ENCODE measurements at places on chromosomes 16 and 17.
A peak's percentile ranks its signal among the peaks of the same experiment; 100 is the strongest.

- 0 out of 2 replicates have a peak, but pooled peaks cover 2% of the 10 kb centered on the region for H3K4me1 ChIP-seq
- no peaks in the 10 kb centered on the region for H3K36me3 ChIP-seq
- no peaks in the 10 kb centered on the region for H3K27me3 ChIP-seq
- H3K4me3 ChIP-seq: no peak overlapping the region
Observed at GRCh38 chr16:85812031-85812807, 12.7 kb downstream of the COX4I1 start.

DNA sequence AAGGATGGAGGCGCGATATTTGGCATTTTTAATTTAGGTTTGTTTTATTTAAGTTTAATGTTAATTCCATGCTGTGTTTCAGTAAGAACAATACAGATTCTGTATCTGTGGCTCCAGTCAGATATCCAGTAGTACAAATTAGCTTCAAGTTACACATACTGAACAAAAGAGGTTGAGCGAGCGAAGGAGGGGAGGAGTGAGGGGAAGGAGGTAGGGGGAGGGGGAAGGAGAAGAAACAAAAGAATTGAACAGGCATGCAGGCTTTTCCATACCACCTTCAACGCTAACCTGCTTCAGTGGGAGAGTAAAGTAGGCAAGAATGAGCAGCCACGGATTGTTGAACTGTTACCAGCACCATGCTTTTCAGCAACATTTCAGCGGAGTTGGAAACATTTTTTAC, 55.5 kb downstream of the YWHAE start:
- no peaks in the 10 kb centered on the region for H3K27me3 ChIP-seq
- H3K4me1 ChIP-seq: peaks cover 1% of the 10 kb centered on the region
- peaks cover 8% of the 10 kb centered on the region for H3K36me3 ChIP-seq
- no peak for DNase-seq
- H3K4me3 ChIP-seq: no peak overlapping the region

DNA sequence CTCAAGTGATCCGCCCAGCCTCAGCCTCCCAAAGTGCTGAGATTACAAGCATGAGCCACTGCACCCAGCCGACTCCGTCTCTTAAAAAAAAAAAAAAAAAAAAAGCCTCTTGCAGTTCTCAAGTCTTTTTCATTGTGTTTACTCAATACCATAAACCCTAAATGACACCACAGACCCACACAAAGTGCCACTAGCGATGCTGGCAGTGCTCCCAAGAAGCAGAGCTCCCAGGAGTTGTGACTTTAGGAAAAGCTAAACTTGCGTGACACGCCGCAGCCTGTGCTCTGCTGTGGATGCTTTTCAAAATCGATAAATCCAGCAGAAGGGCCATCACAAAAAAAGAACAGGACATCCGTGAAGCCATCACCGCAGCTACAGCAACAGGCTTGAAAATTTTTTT, 114.7 kb downstream of the ANKRD11 start:
- H3K27ac ChIP-seq: no peak overlapping the region
- DNase-seq: no peak
- no peaks in the 10 kb centered on the region for H3K27me3 ChIP-seq
- no peak overlapping the region for H3K4me3 ChIP-seq

GRCh38 chr17:6749519-6749918, 6.3 kb upstream of the XAF1 start:
- no peaks in the 10 kb centered on the region for H3K27me3 ChIP-seq
- no peak overlapping the region for H3K27ac ChIP-seq
- H3K4me3 ChIP-seq: no peak overlapping the region
- DNase-seq: no peak

GRCh38 chr17:55190748-55191147, 74.0 kb upstream of the HLF start:
- no peaks in the 10 kb centered on the region for H3K36me3 ChIP-seq
- no peak overlapping the region for H3K4me3 ChIP-seq
- no peaks in the 10 kb centered on the region for H3K27me3 ChIP-seq
- H3K4me1 ChIP-seq: no peaks in the 10 kb centered on the region

DNA sequence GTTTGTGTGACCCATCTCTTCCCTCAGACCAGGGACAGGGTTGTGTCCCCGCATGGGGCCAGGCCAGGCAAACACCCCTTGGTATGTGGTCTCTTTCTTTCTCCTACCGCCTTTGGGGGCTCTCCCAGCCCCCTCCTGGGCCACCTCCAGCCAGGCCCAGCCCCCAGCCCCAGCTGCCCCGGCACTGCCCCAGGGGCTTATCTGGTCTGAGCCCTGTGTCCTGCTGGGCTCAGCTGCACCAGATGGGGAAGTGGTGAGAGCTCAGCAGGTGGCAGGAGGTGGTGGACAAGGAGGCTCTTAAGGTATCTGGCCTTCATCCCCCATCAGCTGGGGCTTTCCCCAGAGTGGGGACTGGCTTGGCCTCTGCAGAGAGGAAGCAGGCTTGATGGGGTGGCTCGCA, 8.7 kb downstream of the ADAM11 start:
- H3K4me3 ChIP-seq: no peak overlapping the region
- H3K27ac ChIP-seq: no peak overlapping the region
- peaks cover 5% of the 10 kb centered on the region for H3K4me1 ChIP-seq
- DNase-seq: no peak

- H3K27ac ChIP-seq: no peak overlapping the region
- H3K4me3 ChIP-seq: no peak overlapping the region
- DNase-seq: no peak
- no peaks in the 10 kb centered on the region for H3K27me3 ChIP-seq
Observed at GRCh38 chr16:87198328-87198832, 118.8 kb downstream of the C16orf95 start.

GRCh38 chr17:29194669-29195068, 14.5 kb upstream of the MYO18A start:
- H3K27ac ChIP-seq: no peak overlapping the region
- no peaks in the 10 kb centered on the region for H3K27me3 ChIP-seq
- H3K4me3 ChIP-seq: no peak overlapping the region
- no peak for DNase-seq
- H3K36me3 ChIP-seq: no peaks in the 10 kb centered on the region

DNA sequence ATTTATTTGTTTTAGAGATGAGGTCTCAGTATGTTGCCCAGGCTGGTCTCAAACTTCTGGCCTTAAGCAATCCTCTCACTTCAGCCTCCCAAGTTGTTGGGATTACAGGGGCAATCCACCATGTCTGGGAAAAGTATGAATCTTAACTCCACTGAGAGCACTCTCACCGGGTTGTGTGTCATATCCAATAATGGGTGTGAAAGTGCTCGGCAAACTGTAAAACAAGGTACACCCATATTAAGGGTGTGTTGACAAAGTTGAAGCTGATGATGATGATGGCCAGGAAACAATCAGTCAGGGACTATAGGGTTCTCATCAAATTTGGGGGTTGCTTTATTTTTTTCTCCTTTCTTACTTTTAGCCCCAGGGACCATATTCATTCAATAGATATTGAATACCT, 25.3 kb upstream of the TMC5 start:
- H3K4me1 ChIP-seq: peaks cover 2% of the 10 kb centered on the region
- no peak for DNase-seq
- H3K4me3 ChIP-seq: no peak overlapping the region
- no peaks in the 10 kb centered on the region for H3K36me3 ChIP-seq

DNA sequence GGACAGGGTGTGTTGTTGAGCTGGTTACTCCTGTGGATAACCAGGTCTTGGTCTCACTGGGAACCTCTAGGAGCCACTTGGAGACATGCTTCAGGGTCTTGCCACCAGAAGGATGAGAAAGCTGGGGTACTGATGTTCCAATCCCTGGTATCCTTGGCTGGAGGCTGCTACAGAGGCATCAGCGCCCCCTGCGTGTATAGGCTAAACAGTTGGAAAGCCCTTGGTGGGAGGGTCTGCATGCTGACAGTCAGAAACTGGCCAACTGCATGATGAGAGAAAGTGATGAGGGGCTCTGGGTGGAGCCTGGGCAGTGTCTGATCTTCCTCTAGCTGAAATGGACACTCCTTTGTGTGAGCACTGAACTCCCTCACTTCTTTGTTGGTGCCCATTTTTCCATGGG, 536.9 kb downstream of the XYLT1 start:
- no peaks in the 10 kb centered on the region for H3K4me1 ChIP-seq
- H3K4me3 ChIP-seq: no peak overlapping the region
- no peak overlapping the region for H3K27ac ChIP-seq

GRCh38 chr16:19167710-19168370, at the start of gene SYT17:
TSS of gene SYT17 (plus strand) at chr16:19168240. CDS start at chr16:19168647, 407 bp downstream.
- no peak within 1 kb of the TSS for H3K27ac ChIP-seq
- H3K27me3 ChIP-seq: peaks cover 6% of the 10 kb centered on the region
- peak within 1 kb of the TSS; percentile 96 for H3K4me3 ChIP-seq
- peaks cover 2% of the 10 kb centered on the region for H3K4me1 ChIP-seq

- no peaks in the 10 kb centered on the region for H3K4me1 ChIP-seq
- H3K27me3 ChIP-seq: no peaks in the 10 kb centered on the region
- no peak overlapping the region for H3K27ac ChIP-seq
- no peak overlapping the region for H3K4me3 ChIP-seq
- no peaks in the 10 kb centered on the region for H3K36me3 ChIP-seq
Observed at GRCh38 chr17:64385187-64386083, 5.2 kb downstream of the PECAM1 start.

- no peaks in the 10 kb centered on the region for H3K27me3 ChIP-seq
- no peak overlapping the region for H3K4me3 ChIP-seq
- no peak overlapping the region for H3K27ac ChIP-seq
- no peaks in the 10 kb centered on the region for H3K36me3 ChIP-seq
- H3K4me1 ChIP-seq: no peaks in the 10 kb centered on the region
Observed at GRCh38 chr16:52078716-52079655, 468.0 kb downstream of the TOX3 start.

DNA sequence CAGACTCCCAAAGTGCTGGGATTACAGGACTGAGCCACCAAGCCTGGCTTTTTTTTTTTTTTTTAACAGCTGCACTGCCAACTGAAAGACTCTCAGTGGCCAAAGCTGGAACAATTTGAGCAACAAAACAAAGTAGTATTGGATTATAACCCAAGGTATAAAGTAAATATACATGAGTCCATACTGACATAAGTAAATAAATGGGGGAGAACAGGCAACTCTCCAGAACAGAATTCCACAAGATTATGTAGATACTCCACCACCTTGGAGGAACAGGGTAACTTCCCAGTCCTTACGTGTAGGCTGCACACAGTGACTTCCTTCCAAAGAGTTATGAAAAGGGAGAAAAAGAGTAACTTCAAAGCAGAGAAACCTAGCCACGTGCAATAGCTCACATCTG, 15.7 kb downstream of the CMC2 start:
- H3K4me1 ChIP-seq: no peaks in the 10 kb centered on the region
- H3K27ac ChIP-seq: no peak overlapping the region
- H3K27me3 ChIP-seq: no peaks in the 10 kb centered on the region
- H3K36me3 ChIP-seq: no peaks in the 10 kb centered on the region
- DNase-seq: no peak
- no peak overlapping the region for H3K4me3 ChIP-seq

GRCh38 chr17:36761203-36761950, 160.0 kb downstream of the MRM1 start:
- DNase-seq: no peak
- H3K27me3 ChIP-seq: no peaks in the 10 kb centered on the region
- H3K36me3 ChIP-seq: no peaks in the 10 kb centered on the region

Data from iPS DF 6.9 (cell line).